ENCODE measurements at places on chromosomes 1 and 21. TPM values are rescaled to one million over a fixed set of nuclear protein-coding genes. Genes with fewer than 3 reads are reported as not detected.

DNA sequence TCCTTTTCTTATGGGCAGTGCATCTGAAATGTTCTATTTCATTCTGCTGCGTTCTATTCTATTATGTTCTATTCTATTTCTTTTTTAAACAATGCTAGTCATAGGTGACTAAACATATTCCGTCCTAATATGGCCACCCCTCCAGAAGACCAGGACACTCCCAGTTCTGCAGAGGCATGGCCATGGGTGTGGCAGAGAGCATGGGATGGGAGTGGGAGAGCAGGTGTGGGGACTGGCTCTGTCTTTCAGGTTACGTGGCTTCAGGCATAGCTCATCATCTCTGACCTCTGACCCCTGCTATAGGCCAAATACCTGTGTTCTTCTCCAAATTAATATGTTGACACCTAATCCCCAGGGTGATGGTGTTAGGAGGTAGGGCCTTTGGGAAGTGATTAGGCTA lies 33.4 kb upstream of the TLR5 start:
- no peak for DNase-seq

DNA sequence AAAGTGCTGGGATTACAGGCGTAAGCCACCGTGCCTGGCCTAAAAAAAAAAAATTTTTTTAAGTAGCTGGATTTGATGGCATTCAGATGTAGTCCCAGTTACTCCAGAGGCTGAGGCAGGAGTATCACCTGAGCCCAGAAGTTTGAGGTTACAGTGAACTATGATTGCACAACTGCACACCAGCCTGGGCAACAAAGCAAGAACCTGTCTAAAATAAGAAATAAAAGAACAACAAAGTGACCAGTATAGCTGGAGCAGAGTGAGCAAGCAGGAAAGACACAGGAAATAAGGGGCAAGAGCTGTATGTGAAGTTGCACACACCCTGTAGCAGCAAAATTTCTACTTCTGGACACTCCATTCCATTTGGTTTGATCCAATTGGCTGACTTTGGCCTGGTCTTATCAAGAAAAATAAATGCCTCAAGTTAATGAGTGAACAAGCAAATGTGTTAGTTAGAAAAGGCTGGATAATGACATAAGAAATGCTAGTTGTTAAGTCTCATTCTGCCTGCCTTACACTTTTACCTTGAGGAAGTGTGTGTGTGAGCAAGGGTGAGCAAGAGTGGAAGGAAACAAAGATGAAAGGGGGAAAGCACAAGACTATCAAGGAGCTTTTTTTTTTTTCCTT lies 7.9 kb downstream of the ATP5IF1 start:
- no peak for DNase-seq

DNA sequence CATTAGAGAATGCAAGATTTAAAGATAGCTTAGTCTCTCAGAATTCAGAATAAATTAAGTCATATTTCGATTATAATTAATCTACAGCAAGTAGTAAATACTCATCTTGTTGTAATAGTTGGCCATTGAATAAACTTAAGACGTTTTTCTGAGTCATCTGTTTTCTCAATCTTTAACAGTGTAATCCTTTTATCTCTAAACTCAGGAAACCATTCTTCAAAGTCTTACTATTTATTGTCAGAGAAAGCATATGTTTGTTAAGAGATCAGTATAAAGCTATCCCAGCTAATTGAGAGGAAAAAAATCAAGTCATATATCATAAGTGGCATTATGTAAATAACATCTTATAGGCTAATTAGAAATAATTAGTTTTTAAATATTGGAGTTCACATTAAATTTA lies 201.2 kb upstream of the ADAMTS5 start:
- no peak for DNase-seq

Gene SPRR2B
- not detected for total RNA-seq

DNA sequence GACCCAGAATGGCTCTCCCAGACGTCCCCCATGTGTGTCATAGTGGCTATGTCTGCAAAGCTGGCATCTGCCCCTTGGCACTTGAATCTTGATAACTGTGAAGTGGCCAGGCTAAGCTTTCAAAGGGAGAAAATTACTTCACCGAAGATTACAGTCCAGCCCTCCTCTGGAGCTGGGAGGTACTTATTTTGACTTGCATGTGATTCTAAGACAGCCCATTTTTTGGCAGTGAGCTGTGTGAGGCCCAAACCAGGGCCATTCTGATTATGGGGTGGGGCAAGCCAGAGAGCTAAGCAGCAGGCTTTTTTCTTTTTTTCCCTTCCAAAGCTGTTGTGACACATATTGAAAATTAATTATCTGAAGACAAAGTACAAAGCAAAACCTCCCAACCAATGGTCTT lies 42.1 kb upstream of the C8B start:
- no peak for DNase-seq

DNA sequence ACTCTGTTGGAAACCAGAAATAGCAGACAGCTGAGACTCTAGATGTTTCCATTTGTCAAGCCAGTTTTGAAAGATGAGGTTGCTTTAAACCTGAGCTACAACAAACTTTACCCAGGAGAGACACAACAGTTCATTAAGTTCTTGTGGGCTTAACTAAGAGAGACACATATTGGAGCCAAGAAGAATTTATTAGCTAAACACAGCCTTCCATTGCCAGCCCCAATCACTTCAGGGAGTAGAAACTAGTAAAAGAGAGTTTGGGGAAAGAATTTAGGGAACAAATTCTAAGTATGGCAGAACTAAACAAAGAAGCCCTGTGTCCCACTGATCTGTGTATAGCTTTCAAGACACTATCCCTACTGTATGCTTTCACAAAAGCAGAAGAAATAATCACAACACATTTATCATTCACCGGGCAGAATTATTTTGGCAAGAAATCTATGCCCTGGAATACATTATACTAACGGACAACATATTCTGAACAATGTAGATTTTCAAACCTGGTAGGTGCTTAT lies 87.3 kb upstream of the KAZN start:
- DNase-seq = no peak

Measured in left cardiac atrium (tissue), 4 donors.